HS-5 (cell line): ENCODE measurements at places on chromosomes 6 and 20.
A peak's percentile ranks its signal among the peaks of the same experiment; 100 is the strongest.

DNA sequence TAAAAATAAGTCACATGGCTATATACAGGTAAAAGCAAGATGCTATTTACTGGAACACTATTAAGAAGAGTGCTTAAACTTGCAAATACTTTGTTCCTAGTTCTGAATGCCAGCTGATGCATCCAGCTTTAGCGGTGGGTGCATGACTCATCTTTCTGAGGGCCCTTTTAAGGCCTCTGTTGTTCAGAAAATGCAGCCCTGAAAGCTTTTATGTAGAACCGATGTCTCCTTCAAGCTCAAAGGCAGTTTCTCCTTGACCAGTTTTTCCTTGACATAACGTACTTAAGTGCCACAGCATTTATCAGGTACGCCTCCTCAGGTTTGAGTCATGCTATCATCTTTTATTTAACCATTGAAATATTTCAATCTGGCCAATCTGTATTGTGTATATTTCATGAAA is 82.8 kb downstream of the MLIP start:
- DNase-seq, result peak; percentile 4

- DNase-seq, result no peak
Observed at GRCh38 chr20:17782768-17783167, 83.0 kb downstream of the BANF2 start.

DNA sequence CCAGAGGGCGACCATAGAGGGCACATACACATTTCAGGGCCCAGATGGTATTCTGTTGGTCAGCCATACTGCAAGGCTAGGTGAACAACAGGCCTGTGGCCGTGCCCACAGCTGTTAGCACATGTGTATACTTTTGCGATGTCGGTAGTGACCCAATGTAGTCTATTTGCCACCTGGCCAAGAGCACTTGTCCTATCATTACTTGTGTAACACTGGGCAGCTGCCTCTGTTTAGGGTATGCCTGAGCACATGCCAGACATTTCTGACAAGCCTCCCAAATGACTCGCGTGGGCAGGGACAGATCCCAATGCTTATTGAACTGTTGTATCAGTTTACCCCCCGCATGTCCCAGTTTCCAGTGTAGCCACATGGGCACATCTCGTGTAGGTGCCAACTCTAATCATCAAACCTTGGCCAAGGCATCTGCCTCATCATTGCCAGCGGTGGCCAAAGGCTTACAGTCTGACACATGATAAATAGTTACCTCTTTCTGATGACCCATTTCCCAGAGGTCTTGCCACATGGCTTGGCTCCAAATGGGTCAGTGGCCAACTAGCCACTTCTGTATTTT is 74.4 kb upstream of the FBXL4 start:
- no peak for DNase-seq

DNA sequence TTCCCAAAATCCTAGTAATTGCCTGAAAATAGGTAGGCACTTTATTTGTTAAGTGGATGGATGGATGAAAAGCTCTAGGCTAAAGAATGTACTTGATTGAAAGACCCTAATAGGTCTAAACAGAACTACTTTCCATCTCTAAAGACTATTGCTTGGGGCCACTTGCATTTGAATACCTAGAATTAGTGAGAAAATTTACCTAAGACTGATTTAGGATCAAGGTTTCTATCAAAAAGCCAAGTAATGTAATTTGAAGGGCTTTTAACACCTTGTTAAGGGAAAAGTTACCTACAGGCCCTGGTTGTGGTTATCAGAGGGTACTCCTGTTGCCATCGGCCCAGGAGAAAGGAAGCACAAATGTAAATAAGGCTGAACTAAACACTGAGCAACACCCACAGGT is 580.7 kb downstream of the LMBRD1 start:
- no peak for DNase-seq

DNA sequence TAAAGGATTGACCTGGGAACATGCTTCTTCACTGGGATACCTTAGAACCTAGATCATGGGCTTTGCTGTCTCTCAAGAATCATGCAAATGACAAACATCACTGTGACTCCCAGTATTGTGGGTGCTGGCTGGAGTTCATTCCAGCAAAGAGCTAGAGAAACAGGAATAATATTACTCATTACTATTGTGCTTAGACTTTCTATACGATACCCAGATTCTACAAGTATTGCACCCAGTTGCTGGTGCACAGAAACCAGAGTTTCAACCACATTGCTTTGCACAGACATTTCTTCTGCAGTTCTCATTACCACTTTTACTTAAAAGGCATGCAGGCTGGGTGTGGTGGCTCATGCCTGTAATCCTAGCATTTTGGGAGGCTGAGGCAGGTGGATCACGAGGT is 220.4 kb upstream of the ZNF217 start:
- DNase-seq, result no peak

DNA sequence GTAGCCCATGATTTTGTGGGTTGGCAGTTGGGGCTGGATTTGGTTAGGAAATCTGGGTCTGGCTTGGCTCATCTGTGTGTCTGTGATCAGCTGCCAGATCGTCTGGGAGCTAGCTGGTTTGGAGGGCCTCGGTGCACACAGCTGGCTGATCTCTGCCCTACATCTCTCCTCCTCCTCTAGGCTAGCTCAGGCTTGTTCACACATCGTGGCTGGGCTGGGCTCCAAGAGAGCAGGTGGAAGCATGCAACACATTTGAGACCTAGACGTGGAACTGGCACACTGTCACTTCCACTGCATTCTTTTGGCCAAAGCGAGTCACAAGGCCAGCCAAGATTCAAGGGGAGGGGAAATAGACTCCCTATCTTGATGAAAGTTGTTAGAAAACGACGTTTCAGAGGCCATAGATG is 15.9 kb downstream of the NDUFAF5 start:
- DNase-seq, result peak; percentile 68

GRCh38 chr6:169240125-169240524 is 13.5 kb downstream of the THBS2 start:
- DNase-seq, result no peak

- no peak for DNase-seq
Observed at GRCh38 chr6:15317934-15318902, 72.3 kb downstream of the JARID2 start.

DNA sequence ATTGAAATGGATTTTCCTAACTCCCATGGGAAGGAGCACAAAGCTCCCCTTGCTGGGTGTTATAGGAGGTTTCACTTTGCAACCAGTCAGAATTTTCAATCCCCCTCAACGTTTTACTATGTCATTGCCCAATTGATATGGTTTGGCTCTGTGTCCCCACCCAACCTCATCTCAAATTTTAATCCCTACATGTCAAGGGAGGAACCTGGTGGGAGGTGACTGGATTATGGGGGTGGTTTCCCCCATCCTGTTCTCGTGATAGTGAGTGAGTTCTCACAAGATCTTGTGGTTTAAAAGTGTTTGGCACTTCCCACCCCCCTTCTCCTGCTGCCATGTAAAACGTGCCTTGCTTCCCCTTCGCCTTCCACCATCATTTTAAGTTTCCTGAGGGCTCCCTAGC is 62.9 kb downstream of the ZMYND8 start:
- no peak for DNase-seq

DNA sequence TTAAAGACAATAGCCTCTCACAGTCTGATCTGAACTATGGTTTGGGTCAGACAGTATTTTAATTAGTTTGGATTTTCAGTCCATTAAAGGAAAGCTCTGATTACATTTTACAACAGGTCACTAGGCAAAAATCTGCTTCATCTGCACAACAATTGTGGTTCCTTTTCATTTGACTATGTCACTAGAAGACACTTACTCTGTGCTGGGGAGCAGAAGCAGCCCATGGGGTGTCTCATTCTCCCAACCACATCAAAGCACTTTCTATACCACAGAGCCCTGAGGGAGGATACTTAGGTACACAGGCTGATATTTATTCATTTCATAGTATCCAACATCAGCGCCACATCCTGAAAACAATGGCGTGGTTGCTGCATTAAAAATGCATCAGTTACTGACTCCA is 36.6 kb upstream of the HDAC2 start:
- no peak for DNase-seq

- DNase-seq, result no peak
Observed at GRCh38 chr20:9330151-9330550, 184.2 kb upstream of the LAMP5 start.

DNA sequence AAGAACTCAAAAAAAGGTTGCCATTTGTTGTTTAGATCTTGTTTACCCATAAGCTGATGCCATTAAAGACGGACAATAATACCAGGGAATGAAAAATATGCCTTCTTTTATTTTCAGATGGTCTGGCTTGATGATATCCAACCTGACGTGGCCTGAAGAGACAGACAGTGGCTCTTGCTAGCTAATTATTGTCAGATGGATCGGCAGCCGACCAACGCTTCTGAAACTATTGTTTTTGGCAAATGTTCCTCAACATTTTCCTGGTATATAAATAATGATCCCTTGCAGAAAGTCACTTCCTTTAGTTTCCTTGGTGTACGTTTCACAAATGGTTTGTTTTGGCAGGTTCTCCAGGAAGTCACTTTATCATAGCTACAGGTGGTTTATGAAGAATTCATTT is 290.9 kb upstream of the TSHZ2 start:
- DNase-seq, result no peak

DNA sequence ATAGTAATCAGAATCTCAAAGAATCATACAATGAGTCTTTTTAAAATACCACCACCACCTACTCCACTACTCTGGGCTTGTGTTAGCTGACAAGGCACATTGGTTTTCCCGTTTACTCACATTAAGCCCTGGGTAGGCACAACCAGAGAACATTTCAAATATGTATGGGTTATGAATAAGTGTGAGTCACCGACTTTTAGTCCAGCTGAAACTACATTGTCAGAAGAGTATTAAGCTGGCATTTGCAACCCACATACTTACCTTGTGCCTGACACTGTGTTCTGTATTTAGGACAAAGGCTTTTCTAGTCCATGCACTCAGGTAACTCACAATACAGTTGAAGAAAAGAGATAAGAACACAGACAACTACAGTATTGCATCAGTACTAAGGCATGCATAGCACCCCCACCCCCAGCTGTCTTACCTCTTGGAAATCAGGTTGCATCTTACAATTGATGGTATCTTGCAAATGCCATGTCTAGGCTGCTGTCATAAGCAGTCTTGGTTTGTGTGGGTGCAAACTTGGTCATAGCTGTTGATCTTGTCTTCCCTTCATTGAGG is 40.3 kb upstream of the AHI1 start:
- DNase-seq, result peak; percentile 81

DNA sequence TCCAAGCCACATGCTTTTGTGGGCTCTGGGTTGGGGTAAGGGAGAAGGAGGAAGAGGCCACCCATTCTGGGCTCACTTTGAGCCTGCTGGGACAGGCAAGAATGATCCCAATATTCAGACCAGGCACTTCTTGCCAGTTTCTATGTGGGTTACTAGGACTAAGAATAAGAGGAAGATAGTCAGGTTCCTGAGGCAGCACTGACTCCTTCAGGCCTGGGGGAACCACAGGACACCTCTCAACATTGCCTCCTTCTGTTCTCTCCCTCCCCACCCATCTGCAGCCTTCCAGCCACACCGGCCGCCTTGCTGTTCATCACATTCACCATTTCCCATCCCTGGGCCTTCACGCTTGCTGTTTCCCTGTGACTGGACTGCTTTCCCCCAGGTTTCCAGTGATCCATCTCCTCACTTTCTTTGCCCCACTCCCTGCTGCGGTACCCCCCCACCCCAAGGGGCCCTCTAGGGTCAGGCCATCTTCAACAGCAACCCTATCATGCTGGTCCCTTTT is 69.2 kb upstream of the SIRPA start:
- no peak for DNase-seq

- DNase-seq, result no peak
Observed at GRCh38 chr6:105677671-105678475, 275.0 kb upstream of the PREP start.

DNA sequence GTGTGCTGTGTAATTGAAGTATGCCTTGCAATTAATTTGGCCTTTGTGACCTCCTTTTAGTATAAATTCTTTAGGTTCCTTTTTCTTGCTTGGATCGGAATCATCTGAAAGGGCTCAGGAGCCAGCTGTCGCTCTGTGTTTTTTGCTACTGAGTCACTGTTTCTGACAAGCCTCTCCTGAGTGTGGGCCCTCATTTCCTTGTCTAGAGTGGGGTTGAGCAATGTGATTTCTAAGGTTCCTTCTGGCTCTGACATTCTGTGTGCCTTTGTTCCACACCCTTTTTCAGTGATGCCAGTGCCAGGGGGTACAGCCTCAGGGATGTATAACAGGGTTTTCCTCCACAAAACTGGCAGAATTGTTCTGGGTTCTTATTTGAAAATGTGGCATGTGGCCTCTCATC is 26.5 kb downstream of the DAAM2 start:
- no peak for DNase-seq
